Activated CD4-positive, alpha-beta memory T cell treated with anti-CD3 and anti-CD28 coated beads for 36 hours (primary cell): ENCODE measurements at places on chromosomes 12 and 14. TPM values are rescaled to one million over a fixed set of nuclear protein-coding genes. Genes with fewer than 3 reads are reported as not detected.
A peak's percentile ranks its signal among the peaks of the same experiment; 100 is the strongest.

- DNase-seq, result no peak
Observed at GRCh38 chr14:73888971-73889370, 2.3 kb downstream of the ZNF410 start.

DNA sequence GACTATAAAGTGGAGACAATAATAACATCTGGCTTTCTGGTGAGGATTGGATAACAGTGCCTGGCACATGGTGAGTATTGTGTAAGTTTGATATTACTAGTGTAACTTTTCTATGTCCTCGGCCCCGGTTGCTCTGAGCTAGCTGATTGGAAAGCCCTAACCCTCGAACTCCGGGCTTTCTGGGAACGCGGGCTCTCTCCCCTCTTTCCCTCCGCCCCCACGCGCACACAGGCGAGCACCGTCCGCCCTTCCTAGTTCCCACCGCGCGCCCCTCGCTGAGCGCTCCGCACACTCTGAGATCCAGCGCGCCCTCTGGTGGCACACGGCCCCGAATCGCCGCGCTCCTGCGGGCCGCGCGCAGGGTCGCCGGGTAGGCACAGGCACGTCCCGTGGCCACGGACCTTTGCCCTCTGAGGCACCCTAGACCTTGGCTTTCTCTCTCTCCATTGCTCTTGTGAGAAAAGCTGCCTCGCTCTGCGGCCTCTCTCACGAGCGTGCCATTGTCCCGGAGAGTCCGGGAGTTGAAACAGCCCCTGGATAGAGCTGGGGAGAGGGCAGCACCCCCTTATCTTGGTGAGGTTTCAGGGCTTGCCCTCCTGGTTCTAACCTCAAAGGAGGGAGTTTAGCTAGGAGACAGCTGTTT, 23.2 kb upstream of the ESRRB start:
- DNase-seq, result peak; percentile 61

- no peak for DNase-seq
Observed at GRCh38 chr12:24480766-24481449, 468.0 kb downstream of the BCAT1 start.

DNA sequence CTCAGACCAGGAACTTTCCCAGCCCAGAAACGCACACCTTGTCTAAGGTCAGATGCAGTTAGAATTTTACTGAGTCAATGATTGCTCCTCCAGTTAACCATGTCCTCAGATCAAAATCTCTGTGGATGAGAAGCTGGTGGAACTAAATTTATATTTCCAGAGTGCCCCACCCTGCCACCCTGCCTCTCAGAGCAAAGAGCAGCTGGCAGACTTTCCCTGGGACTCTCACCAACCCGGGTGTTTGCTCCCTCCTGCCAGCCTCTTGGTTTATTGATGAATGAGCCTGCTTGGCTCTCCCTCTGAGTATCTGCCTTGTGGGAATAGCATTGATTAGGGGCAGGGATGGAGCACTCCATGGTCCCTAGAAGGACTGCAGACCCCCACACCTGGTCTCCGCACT, 5.9 kb upstream of the KRT1 start:
- no peak for DNase-seq

DNA sequence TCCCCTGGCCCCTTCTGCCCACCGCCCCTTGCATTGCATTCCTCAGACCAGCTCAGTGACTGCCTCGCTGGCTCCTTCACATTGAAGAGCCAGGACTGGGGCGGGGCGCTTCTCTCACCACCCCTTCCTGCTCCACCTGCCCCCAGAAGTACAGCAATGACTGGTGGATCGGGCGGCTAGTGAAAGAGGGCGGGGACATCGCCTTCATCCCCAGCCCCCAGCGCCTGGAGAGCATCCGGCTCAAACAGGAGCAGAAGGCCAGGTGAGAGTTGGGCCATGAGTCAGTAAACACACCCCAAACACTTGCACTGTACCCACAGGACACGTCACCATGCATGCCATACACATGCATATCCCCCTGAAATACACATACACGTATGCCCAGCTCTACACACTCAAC, 5.8 kb downstream of the CACNB3 start:
- peak; percentile 73 for DNase-seq

DNA sequence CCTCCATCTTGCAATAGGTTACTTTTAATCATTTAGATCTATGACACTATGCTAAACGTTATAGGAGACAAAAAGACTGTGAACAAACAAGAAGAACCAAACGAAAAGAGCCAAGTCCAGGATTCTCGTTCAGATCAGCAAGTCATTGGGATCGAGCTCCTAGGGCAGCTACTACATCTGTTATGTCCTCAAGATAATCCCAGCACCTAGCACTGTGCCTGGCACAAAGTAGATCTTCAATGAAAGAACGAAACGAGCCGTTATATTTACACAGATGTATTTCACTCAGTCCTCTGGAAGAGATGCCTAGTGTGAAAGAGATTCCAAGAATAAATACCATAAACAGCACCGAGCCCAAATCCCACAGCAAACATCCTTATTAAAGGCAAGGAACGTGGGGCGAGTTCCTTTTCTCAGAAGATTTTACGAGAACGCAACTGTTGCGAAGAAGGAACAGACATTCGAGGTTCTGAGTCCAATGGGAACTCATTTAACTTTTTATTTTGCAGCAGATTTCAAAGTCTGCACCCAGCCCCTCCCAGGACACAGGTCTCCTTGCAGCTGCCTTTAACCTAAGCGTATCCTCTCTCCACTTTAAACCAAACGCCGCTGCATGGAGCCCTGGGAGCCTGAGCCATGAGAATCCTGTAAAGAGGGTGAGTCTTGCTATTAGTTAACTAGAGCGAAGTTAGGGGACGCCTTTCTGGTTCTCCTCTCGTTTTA, 544 bp upstream of the TDP1 start:
- DNase-seq, result no peak

- no peak for DNase-seq
Observed at GRCh38 chr12:4506870-4507269, 31.8 kb upstream of the RAD51AP1 start.

DNA sequence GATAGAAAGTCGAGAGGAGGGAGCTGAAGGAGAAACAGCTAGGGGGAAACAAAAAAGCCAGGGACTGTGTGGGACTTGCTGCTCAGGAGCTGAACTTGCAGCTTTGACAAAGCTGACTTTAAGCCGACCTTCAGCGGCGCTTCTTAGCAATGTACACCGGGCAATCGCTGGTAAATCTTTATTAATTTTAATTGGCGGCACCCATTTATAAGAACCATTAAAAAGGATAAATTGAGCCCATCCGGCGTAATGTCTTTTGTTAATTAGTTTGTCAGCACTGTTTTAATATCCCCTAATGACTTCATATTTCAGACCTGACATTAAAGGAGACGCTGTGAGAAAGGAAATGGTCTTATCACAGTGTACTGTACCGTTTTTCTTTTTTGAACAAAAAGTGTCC, 86.2 kb upstream of the VASH1 start:
- no peak for DNase-seq

- no peak for DNase-seq
Observed at GRCh38 chr12:128586451-128587029, 237.2 kb downstream of the SLC15A4 start.

DNA sequence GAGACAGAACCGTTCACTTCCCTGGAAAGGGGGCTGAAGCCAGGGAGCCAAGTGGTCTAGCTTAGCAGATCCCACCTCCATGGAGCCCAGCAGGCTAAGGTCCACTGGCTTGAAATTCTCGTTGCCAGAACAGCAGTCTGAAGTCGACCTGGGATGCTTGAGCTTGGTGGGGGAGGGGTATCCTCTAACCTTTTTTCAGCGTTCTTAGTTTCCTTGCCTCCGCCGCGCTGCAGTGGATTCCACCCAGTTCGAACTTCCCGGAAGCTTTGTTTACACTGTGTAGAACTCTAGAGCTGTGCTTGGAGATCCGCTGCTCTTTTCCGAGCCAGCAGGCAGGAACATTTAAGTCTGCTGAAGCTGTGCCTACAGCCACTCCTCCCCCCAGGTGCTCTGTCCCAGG, 45.2 kb upstream of the FKBP4 start:
- no peak for DNase-seq

DNA sequence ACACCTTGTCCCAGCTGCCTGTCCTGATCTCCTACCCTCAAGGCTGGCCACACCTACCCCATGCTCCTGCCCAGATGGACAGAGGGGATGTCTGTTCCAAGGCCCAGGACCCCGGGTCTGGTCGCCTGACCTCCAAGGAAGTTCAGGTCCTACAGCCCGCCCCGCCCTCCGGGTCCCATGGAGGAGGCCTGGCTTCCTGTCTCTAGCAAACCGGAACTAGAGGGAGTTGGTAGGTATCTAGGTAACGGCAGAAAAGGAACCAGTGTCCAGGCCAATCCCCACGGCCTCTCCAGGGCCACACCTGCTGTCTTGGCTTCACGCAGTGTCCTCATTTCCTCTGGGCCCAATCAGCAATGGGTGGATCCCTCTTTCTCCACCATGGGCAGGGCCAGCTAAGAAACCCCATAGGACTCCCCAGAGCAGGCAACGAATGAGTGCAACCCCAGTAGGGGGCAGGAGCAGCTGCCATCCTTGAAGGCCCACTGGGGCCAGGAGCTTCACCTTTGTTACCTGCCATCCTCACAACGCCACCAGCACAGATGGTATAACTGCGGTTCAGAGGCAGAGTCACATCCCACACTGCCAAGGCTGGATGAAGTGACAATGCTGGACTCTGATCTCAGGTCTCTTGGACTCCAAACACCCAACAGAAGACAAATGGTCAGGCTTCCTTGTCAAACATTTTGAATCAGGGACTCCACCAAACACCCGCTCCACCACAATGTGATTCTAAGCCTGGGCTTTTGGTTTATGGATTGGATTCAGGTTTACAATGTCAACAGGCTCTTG, 25.1 kb upstream of the RPLP0 start:
- DNase-seq, result peak; percentile 51

DNA sequence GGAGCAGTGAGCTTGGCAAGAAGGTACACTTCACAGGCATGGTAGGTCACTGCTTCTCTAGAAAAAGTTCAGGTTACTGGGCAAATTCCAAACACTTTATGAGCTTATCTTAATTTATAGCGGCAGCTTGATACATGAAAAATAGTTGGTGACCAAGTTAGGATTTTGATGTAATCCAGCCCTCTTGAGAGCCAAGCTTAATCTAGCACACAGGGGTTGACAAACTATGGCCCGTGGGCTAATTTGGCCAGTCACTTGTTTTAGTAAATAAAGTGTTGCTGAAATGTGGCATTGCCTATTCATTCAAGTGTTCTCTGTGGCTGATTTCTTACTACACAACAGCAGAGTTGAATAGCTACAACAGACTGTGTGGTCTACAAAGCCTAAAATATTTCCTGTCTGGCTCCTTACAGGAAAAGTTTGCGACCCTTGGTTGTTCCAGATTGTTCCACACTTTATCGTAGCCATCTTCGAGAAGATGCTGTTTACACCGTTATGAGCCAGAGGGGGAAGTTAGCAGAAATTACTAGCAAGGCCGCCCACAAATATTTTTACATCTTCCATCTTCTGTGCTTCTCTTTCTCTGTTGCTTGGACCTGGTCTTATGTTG, 120.9 kb downstream of the DAAM1 start:
- no peak for DNase-seq

GRCh38 chr12:6632026-6632983, 3.5 kb downstream of the LPAR5 start:
- peak; percentile 69 for DNase-seq

DNA sequence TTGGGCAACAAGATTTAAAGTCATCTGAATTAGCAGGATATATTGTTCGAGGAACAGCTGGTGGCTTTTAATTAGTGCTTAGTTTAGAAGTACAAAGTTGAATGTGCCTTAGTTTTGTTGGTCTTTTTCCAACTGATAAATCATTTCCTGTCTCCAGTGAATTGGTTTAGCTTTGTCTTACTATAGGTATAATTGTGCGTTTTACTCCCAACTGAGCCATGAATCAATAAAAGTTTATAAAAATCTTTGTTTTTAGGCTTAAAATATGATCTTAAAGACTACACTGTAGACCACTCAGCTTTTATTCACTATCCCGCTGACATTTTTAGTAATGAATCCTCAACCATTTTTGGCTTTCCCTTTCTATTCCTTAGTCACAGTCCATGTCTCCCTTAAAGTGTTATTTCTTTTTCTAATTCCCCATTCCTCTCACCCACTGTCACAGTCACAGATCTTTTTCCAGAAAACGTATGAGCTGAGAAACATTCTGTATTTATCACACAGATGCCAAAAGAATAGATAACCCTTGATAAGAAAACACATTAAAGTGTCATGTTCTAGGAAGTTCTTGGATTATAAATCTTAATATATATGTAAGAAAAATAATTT, 34.0 kb upstream of the ALG10 start:
- DNase-seq, result no peak

GRCh38 chr12:40286583-40286982, 61.8 kb downstream of the LRRK2 start:
- no peak for DNase-seq

GRCh38 chr14:78788467-78789360, 618.5 kb downstream of the NRXN3 start:
- no peak for DNase-seq

- DNase-seq, result no peak
Observed at GRCh38 chr12:131096681-131097181, 143.0 kb downstream of the ADGRD1 start.

DNA sequence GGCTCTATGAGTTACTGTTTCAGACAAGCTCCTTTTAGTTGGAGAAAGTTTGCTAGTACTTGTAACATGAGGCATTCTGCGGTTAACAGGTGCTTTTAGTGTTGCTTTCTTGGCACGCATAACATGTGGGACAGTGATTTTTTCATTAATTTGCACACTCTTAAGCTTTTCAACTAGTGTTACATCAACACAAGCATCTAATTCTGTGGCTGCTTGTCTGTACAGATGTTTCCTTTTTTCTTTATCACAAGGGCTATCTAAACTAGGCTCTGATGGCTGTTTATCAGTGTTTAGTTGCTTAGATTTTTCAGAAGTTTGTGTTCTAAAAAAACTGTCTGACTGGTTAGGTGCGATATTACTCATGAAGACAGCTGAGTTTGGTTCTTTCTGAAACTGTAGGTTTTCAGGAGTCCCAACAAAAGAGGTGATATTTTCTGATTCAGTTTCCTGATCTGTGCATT, 120.1 kb downstream of the RALGAPA1 start:
- no peak for DNase-seq

- DNase-seq, result no peak
Observed at GRCh38 chr12:46430340-46430948, 57.9 kb upstream of the SLC38A2 start.

- DNase-seq, result no peak
Observed at GRCh38 chr12:95774311-95775045, 16.1 kb downstream of the NTN4 start.

GRCh38 chr12:96131230-96131788, 62.9 kb upstream of the ELK3 start:
- no peak for DNase-seq

The CCDC196 gene
- not detected for total RNA-seq

The CHST11 gene
- total RNA-seq, result 58.3 TPM

The RBP5 gene
- not detected for total RNA-seq

The CFAP73 gene
- total RNA-seq, result 0.90 TPM

The MTA1 gene
- 107 TPM for total RNA-seq

The PLBD1 gene
- not detected for total RNA-seq

The RCOR1 gene
- 14.3 TPM for total RNA-seq

The PLEK2 gene
- total RNA-seq, result 4.1 TPM
